Foreskin keratinocyte (primary cell): ENCODE measurements at places on chromosomes 16 and 17. TPM values are rescaled to one million over a fixed set of nuclear protein-coding genes. Genes with fewer than 3 reads are reported as not detected.

GRCh38 chr16:528111-529011, 849 bp downstream of the CAPN15 start:
- DNase-seq = peak; percentile 50

DNA sequence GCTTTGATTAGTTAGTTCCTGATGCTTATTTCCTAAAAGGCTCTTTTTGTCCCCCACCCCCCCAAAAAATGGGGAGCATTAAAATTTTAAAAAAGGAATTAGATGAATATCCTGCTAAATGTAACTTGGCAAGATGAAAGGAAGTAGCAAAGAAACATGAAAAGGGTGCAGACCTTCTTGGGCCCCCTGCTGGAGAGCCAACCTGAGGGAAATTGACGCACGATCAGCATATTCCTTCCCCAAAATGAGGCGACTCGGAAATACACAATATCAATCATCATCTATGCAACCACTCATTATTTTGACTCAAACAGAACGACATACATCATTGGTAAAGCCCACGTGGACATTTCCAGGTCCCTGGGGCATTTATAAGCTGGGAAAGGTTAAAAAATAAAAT, 59.7 kb downstream of the GRIN2A start:
- DNase-seq = no peak

DNA sequence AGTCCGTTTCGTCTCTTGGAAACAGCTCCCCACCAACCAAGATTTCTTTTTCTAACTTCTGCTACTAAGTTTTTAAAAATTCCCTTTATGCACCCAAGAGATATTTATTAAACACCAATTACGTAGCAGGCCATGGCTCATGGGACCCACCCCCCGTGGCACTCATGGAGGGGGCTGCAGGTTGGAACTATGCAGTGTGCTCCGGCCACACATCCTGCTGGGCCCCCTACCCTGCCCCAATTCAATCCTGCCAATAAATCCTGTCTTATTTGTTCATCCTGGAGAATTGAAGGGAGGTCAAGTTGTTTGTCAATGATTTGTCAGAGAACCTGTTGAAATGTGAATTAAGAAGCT, 48.2 kb downstream of the IL21R start:
- no peak for DNase-seq

GRCh38 chr16:49003022-49003421, 278.6 kb downstream of the CBLN1 start:
- DNase-seq = no peak

Gene CCDC154
- total RNA-seq = 0.07 and 0.14 TPM in 2 replicates

DNA sequence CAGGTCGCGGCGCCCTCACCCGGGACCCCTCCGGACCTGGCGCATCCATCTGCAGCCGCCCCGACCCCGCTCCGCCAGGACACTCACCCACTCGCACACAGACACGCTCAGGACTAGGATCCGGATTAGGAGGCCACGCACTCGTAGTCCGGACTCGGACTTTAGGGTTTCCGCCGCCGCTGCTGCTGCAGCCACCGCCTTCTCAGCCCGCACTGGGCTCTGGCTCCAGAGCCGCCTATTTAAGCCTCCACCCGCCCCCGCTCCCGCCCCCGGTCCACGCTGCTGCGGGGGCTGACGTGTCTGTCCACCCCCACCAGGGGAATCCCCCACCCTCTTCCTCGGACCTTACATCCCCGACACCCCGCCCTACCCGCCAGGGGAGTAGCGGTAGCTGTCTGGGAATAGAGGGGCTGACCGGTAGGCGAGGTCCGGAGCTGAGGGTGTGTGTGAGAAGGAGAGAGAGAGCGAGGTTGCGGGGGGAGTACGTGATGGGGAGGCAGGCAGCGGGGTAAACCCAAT, at the start of gene RRAD:
Gene RRAD (minus strand): TSS at position 214 of the 519 bp plus-strand sequence. CDS start 356 bp downstream, outside the sequence.
- DNase-seq = no peak

GRCh38 chr17:40107522-40108174, 7.3 kb upstream of the NR1D1 start:
- DNase-seq = no peak

- DNase-seq = no peak
Observed at GRCh38 chr17:63623786-63624530, 1.7 kb downstream of the MAP3K3 start.
